Stimulated activated CD4-positive, alpha-beta T cell treated with anti-CD3 and anti-CD28 coated beads, Interleukin-15, amount 100 ng/mL, for 24 hours (primary cell): ENCODE measurements at places on chromosomes 4 and X.

- peak; percentile 62 for DNase-seq
These were observed at the start of gene COL25A1 for GRCh38 chr4:109302361-109303139. Gene COL25A1 (minus strand): TSS chr4:109302658.

DNA sequence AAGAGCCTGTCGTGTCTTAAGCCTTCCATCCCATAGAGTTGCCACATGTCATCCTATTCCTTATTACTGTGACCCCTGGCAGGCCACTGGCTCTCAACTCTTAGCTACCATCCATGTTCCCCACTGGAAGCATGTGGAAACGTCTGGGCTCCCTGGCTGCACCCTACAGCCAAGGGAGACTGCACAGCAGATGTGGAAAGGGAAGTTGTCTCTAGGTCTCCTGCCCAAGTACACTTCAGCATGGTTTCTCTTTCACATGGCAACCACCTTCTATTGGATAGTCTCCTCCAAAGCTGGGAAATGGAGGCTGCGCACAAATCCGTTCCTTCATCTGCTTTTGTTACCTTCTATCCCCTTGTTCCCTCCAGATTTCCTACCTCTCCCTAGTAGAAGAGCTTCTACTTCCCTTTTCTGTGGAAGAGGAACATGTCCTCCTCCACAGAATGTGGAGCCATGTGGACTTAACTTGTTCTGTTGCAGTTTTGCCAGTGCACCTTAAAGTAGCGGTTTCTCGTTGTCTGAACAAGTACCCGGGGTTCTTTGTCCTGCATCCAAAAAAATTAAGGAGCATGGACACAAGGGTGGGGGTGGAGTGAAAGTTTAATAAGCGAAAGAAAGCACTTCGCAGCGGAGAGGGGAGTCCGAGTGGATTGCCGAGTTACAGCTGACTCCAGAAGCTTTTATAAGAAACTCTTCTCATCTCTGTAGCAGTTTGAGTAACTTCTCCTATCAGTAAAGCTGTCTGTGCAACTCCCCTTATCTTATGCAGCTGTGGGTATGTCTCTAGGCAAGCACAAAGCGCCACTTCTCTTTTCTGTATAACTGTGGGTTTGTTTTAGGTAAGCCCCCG lies 52.5 kb downstream of the HMGB2 start:
- no peak for DNase-seq

DNA sequence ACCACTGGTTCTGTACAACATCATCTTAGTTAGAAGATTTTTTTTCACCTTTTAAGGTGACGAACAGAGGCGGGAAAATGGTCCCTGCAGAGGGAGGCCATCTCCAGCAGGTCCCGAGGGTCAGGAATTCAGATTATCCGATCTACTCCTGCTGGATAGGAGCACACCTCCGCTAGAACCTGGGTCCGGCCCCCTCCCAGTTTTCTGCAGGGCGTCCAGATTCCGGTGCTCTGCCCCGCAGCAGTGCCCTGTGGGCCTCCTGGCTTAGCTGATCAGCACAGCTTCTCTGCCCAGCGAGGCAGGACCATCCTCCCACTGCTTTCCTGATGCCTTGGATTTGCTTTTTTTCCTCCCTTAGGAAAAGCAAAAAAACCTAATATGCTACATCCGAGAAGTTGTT lies 2.3 kb downstream of the TBL1X start:
- DNase-seq: no peak

- DNase-seq: no peak
These were observed 1.0 kb upstream of the PLA2G12A start for GRCh38 chr4:109730619-109731545.

GRCh38 chr4:7183161-7183560 lies 9.2 kb upstream of the SORCS2 start:
- DNase-seq: peak; percentile 40

- DNase-seq: no peak
These were observed 3.7 kb downstream of the KIF4A start for GRCh38 chrX:70293621-70294020.

DNA sequence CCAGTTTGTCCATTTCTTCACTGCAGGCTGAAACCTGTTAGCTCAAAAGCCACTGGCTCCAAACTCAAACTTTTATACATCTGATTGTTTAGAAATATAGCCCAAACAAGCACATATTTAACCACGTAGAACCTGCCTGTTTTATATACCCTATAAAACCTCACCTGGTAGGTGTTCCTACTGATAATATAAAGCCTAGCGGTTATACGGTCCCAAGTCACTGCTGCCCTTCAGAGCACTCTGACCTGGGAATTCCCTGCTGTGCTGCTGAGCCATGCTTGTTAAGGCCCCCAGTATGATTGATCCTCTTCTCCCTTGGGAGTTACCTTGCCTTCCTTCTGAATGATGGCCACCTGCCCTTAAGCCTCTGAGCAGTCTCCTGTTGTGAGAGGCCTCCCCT lies 432.8 kb upstream of the LCORL start:
- no peak for DNase-seq

- DNase-seq: no peak
These were observed 16.4 kb upstream of the NKRF start for GRCh38 chrX:119622356-119623232.

- no peak for DNase-seq
These were observed 47.1 kb downstream of the SLC9A6 start for GRCh38 chrX:136032370-136032769.

- DNase-seq: no peak
These were observed 191.9 kb downstream of the PPP1R2C start for GRCh38 chrX:42585842-42586621.

DNA sequence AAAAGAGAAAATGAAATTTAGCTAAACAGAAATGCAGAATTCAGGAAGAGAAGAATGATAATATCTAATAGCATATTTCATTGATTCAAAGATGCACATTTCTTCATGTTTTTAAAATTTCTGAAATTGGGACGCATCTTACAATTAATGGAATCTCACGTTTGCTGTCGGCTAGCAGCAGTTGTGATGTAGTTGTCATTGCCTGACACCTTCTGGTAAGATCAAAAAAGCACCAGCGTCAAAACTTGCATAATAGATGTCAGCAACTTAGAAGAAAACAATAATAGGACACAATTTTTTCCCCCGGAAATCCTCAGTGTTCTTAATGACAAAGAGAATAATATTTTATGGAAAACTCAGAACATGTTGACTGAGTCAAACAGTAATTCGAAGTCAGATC lies 29.8 kb upstream of the SLC7A3 start:
- DNase-seq: no peak

- no peak for DNase-seq
These were observed 258.0 kb upstream of the EDNRA start for GRCh38 chr4:147222906-147223305.

GRCh38 chrX:41789374-41789773 lies 65.4 kb downstream of the GPR82 start:
- DNase-seq: no peak

- DNase-seq: peak; percentile 5
These were observed 42.9 kb downstream of the DDX60L start for GRCh38 chr4:168437192-168437943.

- DNase-seq: no peak
These were observed 328.7 kb downstream of the PCDH18 start for GRCh38 chr4:137203601-137204000.

DNA sequence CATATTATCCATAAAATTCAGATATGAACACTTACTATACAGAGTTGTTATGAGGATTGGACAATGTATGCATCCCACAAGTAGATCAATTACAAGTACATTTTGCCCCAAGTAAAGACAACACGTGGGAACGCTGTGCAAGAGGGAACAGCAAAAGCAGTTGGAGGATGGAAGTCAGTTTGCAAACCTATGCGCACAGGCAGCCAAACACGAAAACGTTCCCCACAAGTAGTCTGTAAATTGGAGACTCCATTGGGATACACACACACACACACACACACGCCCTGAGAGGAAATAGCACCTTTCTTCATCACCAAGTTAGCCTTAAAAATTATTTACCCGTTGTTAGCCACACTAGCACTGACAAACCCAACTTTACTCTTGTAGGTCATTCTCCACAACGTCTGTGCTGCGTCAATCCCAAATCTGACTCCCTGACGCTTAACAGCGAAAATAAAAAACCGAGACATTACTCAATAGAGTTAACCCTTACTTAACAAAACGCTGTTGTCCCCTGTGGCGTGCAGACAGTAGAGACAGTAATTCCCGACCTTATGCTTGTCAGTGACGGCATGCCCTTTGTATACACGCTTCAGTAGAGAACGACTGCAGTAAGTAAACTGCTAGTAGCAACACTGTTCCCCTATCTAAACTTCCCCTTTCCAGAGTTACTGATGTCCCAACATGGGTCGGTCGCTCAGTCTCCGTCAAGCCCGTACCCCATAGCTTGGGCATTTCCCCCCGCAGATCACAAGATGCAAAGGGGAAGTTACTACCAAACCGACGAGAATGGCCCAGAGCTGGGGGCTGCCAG lies 730 bp downstream of the MANBA start:
- DNase-seq: peak; percentile 35

DNA sequence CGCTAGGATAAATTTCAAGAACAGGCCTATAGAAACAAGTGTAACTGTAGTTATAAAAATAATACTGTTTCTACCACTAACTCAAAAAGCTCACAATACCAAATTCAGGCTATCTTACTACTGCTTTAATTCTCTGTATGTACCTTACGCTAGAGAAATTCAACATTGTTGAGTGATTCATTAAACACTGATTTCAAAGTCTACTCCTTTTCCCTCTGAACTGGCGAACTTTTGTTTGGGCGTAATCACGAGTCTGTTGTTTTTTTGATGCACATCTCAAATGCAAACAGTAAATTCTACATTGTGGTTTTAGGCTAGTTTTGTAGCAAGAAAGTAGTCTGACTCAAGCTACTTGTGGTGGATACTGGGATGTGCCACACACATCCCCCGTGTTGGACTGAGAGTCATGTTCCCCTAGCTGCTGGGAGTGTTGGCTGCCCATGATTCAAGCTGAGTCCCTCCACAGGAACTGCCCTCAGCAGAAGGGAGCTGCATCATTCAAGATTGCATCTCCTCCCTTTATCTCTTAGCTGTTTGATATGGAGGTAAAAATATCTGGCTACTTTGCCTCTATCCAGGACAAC lies 406.1 kb downstream of the RAPGEF2 start:
- DNase-seq: no peak

DNA sequence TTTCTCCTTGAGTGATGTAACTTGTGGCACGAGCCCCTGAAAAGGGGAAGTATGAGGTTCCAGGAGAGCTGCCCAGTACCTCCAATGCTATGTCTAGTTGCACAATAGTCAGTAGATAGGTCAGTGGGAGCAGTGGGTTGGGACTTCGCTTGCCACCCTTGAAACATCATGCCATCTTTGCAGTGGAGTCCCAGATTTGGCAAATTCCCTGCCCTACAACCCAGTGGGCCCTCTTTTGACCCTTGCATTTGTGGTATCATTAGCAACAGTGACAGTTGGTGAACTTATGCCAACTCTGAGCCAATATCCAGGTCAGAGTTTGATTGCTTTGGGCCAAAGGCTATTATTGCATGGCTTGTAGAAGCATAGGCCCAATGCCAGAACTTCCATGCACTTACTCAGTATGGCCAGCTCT lies 12.3 kb downstream of the FHL1 start:
- DNase-seq: no peak

GRCh38 chr4:107215222-107215621 lies 179.1 kb upstream of the DKK2 start:
- no peak for DNase-seq

DNA sequence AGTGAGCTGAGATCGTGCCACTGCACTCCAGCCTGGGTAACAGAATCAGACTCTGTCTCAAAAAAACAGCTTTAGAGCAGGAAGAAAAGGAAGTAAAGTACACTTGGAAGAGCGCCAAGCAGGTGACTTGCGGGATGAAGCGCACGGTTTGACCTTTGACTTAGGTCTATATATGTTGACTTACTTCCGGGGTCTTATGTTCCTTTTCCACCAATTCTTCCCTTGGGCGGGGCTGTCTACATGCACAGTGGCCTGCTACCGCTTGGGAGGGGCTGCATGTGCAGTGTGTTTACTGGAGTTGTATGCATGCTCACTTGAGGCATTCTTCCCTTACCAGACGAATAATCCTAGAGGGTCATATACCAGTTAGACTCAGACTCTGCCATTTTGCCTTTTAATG lies 108.6 kb downstream of the APOOL start:
- DNase-seq: no peak

- no peak for DNase-seq
These were observed 245.0 kb upstream of the GPC4 start for GRCh38 chrX:133660281-133660680.

- DNase-seq: no peak
These were observed 16.7 kb downstream of the LGI2 start for GRCh38 chr4:25013756-25014661.

GRCh38 chr4:48968814-48969213 lies 17.3 kb upstream of the CWH43 start:
- no peak for DNase-seq

- DNase-seq: no peak
These were observed 3.7 kb downstream of the ADD1 start for GRCh38 chr4:2847302-2847871.

DNA sequence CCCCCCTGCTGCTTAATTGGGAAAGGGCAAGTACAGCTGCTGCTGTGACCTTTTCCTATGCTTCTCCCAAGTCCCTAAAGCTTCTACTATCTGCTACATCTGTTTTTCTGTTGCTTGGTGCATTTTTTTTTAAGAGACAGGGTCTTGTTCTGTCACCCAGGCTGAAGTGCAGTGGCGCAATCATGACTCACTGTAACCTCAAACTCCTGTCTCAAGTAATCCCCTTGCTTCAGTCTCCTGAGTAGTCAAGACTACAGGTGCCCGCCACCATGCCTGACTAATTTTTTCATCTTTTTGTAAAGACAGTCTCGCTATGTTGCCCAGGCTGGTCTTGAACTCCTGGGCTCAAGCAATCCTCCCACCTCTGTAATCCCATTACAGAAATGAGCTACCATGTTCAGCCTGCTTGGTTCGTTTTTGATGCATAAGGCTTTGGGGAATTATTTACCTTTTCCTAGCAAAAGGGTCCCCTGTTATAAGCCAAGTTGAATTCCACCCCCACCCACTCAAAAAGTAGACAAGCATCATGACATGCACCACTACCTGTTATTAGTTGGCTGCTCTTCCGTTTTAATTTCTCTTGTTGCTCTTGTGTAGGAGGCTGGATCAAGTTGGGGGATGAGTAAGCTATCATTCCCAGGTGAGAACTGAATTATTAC lies 39.6 kb downstream of the DGKK start:
- DNase-seq: no peak

GRCh38 chrX:68180579-68180978 lies 252.7 kb downstream of the OPHN1 start:
- DNase-seq: no peak

- no peak for DNase-seq
These were observed 64.8 kb downstream of the NCAPG start for GRCh38 chr4:17875402-17876070.

DNA sequence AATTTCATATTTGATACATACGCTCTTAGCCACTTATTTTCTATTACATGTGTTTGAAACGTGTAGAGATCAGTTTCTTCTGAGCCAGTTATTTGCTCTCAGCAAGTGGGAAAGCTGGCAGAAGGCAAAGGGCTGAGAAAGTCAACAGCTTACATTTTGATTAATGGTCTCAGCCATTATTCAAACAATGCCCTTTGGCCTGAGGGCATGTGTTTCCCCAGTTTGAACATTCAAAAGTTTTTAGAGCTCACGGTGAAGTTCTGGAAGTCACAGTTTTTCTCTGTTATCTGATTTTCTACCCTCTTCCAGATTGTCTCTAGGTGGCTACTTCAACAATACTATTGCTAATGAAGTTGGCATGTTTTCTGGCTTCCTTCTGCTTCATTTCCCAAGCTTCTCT lies 591.8 kb upstream of the CPEB2 start:
- no peak for DNase-seq

- DNase-seq: no peak
These were observed 116.8 kb downstream of the NAA11 start for GRCh38 chr4:79209081-79209480.
